ENCODE measurements at places on chromosomes 3 and 15.

DNA sequence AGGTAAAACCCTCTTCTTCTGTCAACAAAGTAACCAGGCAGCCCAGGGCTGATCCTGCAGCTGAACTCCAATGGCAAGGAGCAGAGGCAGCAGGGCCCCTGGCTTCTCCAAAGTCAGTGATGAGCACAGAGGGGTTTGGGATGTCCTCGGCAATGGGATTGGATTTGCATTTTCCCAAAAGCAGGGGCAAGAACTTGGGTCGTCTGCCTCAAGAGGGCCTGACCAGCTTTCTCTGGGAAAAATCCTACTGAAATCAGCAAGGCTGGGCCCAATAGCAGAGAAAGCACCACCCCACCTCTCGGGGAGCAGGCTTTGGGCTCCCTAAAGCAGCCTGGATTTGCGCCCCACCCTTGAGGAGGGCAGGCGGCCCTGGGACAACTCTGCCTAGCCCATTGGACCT, 210.0 kb upstream of the IGF1R start:
- DNase-seq: no peak

- DNase-seq: no peak
These were observed 10.9 kb upstream of the FAM107A start for GRCh38 chr3:58588030-58588614.

GRCh38 chr15:67070892-67071664, 5.7 kb downstream of the SMAD3 start:
- no peak for DNase-seq

- no peak for DNase-seq
These were observed 51.5 kb upstream of the CDV3 start for GRCh38 chr3:133521946-133522345.

DNA sequence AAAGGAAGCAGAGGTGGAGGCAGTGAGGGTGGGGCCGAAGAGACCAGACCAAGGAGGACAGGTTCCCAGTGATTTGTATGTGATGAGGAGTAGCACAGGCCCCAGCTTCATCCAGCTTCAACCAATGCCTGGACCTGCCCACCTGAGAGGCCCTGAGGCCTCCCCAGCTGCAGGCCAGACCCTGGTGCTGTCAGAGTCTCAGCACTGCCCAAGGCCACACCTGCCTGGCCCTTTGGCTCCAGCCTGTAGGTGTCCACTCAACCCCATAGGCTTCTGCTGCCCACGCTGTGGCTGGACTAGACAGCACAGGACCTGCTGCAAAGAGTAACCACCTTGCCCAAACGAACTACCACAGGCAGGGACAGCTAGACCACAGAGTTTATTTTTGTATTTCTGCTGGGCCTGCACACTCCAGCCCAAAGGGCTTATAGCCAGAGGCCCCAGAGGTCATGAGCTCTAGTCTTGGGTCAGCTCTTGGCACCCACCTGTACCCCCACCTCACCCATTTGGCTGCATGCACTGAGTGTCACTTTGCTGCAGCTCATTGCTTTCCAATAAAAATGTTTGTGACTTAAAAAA, 81.9 kb upstream of the CDV3 start:
- no peak for DNase-seq

DNA sequence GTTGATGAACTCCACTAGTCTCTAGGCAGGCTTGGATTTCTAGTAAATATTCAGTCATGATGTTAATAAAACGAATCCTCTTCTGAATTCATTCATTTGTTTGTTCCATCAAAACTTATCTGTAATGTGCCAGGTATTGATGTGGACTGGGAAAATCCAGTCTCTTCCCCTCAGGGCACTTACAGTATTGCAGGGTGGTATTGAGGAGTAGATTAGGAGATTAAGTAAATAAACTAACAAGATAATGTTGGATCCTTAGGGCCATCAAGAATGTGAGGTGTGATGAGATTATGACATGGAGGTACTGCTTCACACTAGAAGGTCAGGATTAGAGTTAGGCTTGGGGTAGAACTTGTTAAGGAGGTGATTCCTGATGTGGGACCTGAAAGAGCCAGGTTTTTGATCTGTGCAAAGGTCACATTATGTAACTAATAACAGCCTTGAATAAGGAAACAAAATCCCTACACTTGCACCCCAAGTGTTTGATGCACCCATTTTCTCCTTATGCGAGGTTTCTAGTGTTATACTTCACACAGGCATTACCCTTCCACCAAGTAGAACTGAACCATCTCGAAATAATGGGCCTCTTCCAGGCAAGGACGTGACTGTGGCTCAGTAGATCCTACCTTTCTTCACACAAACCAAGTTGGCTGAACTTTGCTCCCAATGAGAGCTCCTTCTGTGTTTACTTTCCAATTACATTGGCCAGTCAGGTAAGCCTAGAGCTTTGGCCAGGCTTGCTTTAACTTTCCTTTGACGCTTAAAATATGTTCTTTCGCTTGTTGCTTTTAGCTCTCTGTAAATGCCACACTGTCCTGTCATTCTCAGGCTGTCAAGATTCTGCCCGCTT, 16.7 kb downstream of the MCTP2 start:
- no peak for DNase-seq

DNA sequence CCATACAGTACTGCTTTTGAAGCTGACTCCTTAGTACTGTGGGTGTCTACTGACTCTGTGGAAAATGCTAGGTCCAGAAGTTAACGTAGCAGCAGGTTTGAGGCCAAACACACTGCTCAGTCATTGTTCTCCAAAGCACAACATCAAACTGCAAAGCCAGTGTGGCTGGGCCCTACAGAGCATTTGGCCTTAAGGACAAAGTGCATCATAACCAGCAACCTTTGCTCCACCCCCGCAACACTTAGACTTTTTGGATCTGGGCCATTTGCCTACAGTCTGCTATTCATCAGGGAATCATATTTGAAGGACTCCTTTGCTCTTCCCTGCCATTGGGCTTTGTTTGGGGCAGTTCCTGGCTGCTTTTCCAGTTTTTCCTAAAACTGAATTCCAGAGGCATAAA, 43.1 kb upstream of the ARL6 start:
- DNase-seq: no peak

All from activated gamma-delta T cell (primary cell).